HTR-8/SVneo (cell line): ENCODE measurements at places on chromosomes 7 and 10.

DNA sequence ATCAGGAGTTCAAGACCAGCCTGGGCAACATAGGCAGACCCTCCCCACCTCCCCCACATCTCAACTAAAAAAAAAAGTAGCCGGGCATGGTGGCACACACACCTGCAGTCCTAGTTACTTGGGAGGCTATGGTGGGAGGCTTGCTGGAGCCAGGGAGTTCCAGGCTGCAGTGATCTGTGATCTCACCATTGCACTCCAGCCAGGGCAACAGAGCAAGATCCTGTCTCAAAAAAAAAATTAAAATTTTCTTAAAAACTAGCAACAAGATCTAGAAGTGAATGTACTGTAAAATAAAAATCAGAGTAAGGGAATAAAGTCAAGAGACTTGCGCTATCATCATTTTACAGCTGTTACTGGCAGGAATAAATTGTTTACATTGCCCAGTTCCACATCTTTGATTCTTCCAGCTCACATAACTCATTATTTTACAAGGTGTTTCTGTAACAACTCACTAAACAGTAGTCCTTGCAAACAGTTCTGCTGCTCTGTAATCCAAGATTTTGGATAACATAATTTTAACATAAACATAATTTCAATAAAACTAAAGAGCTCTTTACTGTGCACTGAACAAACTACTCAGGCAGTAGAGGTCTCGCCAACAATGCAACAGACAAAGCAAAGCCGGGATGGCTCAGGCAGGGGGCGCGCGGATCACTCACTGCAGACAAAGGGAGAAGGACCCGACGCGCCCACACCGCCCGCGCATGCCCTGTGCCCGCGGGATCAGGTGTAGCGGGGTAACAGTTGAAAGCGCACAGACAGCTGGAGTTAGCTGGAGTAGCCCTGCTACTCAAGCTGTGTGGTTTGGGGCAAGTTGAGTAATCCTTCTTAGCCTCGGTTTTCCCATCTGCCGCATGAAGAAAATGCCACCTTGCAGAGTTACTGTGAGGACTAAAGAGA is 73.3 kb upstream of the NFE2L3 start:
- DNase-seq = peak; percentile 53

- DNase-seq = no peak
Observed at GRCh38 chr7:153698046-153698445, 354.2 kb upstream of the DPP6 start.

- no peak for DNase-seq
Observed at GRCh38 chr7:50676740-50677637, 105.7 kb downstream of the GRB10 start.

DNA sequence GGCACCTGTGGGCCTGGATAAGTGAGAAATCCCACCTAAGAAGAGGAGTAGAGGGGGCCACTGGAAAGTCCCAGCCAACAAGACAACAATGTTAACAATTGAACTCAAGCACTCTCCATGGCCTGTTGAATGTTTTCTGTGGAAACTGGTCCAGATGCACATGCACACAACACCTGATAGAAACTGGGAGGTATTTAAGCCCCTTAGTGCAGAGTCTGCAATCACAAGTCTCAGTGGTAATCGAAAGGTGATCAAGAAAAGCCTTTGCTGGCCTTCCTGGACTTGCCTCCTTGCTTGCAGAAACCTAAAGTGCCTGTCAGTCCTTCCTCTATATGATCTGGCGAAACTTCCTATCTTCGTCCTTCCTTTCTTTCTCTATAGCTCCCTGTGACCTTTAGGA is 30.6 kb upstream of the HNRNPH3 start:
- no peak for DNase-seq

GRCh38 chr7:107768263-107768662 is 24.3 kb downstream of the CBLL1 start:
- no peak for DNase-seq

DNA sequence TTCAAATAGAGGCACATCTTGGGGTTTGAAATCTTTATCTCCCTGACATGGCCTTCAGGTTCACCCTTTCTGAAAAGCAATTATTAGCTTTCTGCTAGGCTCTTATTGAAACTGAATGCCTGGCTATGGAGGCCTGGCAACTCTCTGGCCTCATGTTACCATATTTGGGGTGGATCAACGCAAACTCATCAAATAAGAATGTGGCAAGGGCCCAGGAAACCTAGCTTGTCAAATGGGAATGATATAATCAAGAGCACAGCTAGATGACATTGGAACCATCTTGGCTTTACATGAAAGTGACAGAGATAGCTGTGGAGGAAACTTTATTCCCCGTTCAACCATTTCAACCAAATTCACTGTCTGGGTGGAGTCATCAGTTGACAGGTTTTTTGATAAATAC is 202.8 kb upstream of the SMIM30 start:
- no peak for DNase-seq

- no peak for DNase-seq
Observed at GRCh38 chr10:74107391-74107790, 43.2 kb downstream of the AP3M1 start.

GRCh38 chr10:61987537-61987936 is 86.0 kb downstream of the ARID5B start:
- DNase-seq = no peak

- DNase-seq = no peak
Observed at GRCh38 chr7:18901982-18902421, 215.4 kb downstream of the TWIST1 start.

GRCh38 chr10:73584737-73585136 is 6.4 kb downstream of the USP54 start:
- DNase-seq = no peak

GRCh38 chr7:23594879-23595604 is 2.1 kb upstream of the CCDC126 start:
- DNase-seq = no peak

GRCh38 chr10:31352436-31353226 is 33.6 kb downstream of the ZEB1 start:
- no peak for DNase-seq

DNA sequence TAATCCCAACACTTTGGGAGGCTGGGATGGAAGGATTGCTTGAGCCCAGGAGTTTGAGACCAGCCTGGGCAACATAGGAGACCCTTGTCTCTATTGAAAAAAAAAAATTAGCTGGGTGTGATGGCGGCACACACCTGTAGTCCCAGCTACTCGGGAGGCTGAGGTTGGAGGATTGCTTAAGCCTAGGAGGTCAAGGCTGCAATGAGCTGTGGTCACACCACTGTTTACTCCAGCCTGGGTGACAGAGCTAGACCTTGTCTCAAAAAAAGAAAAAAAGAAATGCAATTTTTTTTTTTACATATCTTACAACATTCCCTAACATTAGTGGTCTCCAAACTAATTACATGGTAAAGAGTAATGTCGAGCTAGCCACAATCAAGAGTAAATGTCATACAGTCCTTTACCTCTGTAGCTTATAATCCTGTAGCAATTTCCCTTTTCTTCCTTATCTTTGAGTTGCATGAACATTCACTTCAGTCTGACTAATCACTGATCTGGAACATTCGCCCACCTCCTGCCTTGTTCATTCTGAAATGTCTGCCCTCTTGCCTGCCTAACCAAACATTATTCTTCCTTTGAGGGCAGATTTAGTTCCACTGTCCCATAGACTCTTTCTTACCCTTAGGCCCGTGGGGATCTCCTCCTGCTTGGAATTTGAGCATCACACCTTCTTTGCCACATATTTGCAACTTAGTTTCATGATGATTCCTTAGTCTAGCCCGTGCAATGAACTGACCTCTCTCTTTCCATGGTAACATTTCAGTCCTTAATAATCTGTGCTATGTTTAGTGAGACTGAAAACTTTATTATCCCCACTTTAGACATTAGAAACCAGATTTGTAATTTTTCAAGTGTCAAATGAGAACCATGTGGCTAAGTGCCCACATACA is 4.8 kb upstream of the VCL start:
- no peak for DNase-seq

GRCh38 chr7:74012842-74013249 is 15.1 kb upstream of the ELN start:
- DNase-seq = no peak

DNA sequence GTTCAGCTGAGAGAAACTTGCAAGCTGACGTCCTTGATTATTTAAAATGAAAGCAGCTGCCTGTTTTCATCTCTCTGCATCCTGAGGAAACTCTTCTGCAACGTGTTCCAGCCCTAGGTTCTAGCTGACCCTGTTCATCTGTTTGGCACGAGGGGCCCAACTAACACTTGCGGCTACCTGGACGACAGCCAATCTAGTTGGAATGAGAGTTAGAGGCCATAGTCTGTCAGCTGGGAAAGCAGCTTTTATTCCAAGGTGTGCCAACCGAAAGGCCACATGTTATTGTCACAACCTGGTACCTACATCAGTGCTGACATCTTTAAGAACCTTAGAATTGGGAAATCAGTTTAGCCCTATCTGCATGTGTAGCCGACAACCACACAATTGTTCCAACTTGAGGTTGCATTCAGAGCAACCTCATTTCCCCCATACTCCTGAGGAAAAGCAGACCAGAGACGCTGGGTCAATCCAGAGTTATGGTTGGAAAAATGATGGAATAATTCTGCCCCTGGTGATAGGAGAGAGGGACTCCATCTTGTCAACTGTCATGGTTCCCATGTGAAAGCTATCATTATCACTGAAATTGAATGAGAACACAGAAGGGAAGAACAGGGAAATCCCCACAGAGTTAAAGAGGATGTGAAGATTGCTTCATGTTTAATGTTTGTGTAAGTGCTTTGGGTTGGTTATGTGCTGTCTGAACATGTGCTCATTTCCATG is 121.6 kb downstream of the EGFR start:
- DNase-seq = no peak

DNA sequence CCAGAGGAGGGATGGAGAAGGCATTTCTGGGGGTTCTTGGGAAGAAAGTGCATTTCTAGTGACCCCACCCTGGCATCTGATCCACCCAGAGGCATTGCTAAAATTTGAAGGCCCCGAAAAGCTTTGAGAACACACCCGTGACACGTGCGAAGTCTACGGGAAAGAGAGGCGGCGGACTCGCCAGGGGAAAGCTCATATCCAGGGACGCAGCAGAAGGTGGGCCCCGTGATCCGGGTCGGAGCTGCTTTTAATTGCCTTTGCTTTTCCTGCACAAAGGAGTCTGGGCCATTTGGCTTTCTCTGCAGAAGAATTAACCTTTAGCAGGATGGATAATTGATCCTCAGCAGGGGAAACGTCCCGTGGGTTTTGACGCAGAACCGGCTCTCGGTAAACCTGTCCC is 50.3 kb downstream of the CARD11 start:
- no peak for DNase-seq
